ENCODE measurements at places on chromosomes 6 and 20.

DNA sequence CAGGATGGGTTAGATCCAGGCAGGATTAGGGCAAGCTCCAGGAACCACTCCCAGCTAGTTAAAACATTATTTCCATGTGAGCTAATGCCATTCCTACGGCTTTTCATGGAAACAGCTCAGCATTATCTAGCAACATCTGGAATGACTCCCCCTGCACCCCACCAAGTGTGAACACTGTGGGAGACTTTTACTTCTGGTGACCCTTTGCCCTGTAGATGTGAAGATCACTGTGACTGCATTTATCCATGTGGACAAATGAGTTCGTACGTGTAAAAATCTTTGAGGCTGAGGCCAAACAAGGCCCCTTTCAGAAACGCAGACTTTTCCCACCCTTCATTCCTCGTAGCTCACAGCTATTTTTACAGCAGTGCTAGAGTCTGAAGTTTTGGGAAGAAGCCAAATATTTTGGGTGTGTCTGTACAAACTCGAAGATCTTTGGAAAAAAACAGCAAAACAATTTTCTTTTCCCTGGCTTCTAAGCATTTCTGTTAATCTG, 221.8 kb upstream of the SOX4 start:
- no peak for DNase-seq

- no peak for DNase-seq
These were observed 788 bp downstream of the TRIM40 start for GRCh38 chr6:30136570-30137286.

- no peak for DNase-seq
These were observed 1361.8 kb upstream of the CITED2 start for GRCh38 chr6:140736231-140736630.

DNA sequence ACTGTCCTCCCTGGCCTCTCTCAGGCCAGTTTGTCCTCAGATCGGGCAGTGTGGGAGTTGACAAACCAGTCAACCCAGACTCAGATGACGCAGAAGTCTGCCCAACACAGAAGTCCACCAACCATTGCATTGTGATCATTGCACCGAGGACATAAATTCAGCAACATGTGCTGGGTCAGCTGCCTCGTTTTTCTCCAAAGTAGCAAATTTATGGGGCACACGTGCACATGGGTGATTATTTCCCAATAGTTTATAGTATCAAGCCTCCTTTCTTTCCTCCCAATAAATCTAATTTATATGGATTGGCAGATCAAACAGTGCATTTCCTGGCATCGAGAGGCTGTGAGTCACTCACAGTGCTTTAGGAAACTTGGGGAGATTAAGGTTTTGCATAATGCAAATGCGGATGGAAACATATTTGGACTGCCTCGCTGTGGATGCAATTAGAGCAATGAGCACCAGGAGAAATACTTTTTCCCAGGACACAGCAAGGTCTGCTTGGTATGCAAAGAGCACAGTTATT, 413.7 kb upstream of the SULF2 start:
- no peak for DNase-seq

DNA sequence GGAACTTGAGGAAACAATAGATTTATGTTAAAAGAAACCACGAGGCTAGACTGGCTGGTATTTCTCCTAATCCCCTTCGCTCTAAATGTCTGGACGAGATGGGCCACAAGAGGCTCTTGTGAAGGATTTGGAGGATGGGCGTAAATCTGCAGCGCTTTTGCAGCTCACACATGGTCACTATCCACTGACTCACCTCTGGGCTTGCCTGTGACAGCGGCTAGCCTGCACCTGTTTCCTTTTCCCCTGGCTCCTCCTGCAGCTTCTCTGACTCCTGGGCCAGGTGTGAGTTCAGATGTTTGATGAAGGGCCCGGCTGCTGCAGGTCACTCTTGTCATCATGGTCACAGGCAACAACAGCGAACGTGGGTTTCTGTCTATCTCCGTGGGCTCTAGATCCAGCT, 629.4 kb downstream of the CBLN4 start:
- DNase-seq: no peak

- no peak for DNase-seq
These were observed 145.1 kb downstream of the CLIC5 start for GRCh38 chr6:45870531-45870930.

DNA sequence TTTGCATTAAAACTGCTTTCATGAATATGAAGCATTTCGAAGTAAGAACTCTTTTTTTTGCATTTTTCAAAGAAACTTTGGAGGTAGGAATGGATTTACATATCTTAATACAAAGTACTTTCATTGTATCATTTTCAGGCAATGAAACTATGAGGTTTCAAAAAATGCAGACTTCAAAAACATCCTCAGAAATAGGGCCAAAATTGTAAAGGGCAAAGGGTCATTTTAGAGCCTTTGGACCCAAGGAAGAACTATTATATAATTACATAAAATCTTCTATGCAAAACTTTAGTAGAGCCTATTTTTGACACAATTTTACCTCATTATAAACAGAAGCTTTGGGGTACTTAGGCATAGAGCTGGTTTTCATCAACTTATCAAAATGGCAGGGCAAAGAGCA, 4.9 kb downstream of the PRKN start:
- DNase-seq: no peak

- DNase-seq: no peak
These were observed 212.2 kb upstream of the FOXA2 start for GRCh38 chr20:22796469-22797077.

DNA sequence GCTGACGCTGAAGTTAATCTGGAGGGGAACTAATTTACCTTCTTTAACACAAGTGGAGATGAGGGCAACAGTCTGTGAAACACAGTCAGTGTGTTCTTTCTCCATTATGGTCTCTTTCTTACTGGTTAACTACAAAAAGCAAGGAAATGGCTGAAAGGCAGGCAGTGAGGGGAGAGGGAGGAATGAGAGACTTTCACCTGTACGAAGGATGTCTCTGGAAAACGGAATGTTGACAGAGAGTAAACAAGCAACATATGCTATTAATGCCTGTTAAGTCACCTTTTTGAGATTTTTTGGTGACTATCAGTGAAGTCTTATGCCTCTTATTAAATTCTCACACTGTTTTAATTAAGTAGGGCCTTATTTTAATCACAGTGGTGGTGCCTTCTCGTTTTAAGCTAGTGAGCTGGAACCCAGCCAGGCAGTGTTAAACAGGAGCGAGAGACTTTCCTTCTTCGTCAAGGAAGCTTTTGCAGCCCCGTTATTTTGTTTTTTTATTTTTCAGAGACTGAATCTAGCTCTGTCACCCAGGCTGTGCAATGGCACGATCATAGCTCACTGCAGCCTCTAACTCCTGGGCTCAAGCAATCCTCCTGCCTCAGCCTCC, 165.6 kb downstream of the ATXN1 start:
- DNase-seq: no peak
